ENCODE measurements at places on chromosomes 3 and 15.
A peak's percentile ranks its signal among the peaks of the same experiment; 100 is the strongest.

GRCh38 chr15:41971089-41971894, 1.1 kb downstream of the EHD4 start:
- peak; percentile 82 for DNase-seq

DNA sequence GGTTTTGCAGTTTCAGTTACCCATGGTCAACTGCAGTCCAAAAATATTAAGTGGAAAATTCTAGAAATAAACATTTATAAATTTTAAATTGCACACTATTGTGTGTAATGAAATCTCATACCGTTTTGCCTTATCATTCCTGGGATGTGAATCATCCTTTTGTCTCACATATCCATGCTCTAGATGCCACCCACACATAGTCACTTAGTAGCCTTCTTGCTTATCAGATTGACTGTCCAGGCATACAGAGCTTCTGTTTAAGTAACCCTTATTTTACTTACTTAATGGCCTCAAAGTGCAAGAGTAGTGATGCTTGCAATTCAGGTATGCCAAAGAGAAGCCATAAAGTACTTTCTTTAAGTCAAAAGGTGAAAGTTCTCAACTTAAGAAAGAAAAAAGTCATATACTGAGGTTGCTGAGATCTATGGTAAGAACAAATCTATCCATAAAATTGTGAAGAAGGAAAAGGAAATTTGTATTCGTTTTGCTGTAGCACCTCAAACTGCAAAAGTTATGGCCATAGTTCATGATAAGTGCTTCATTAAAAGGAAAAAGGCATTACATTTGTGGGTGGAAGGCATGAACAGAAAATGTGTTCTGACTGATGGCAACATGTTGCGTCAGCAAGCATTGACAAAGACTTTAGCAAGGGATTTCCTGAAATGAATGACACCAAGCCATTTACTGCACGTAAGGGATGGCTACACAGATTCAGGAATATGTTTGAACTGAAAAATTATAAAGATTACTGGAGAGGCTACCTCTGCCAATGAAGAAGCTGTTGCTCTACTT, 43.8 kb downstream of the SPATA16 start:
- no peak for DNase-seq

- DNase-seq = no peak
These were observed 6.5 kb downstream of the CPEB1 start for GRCh38 chr15:82640672-82641071.

- DNase-seq = no peak
These were observed 848.0 kb upstream of the CADM2 start for GRCh38 chr3:84110787-84111186.

DNA sequence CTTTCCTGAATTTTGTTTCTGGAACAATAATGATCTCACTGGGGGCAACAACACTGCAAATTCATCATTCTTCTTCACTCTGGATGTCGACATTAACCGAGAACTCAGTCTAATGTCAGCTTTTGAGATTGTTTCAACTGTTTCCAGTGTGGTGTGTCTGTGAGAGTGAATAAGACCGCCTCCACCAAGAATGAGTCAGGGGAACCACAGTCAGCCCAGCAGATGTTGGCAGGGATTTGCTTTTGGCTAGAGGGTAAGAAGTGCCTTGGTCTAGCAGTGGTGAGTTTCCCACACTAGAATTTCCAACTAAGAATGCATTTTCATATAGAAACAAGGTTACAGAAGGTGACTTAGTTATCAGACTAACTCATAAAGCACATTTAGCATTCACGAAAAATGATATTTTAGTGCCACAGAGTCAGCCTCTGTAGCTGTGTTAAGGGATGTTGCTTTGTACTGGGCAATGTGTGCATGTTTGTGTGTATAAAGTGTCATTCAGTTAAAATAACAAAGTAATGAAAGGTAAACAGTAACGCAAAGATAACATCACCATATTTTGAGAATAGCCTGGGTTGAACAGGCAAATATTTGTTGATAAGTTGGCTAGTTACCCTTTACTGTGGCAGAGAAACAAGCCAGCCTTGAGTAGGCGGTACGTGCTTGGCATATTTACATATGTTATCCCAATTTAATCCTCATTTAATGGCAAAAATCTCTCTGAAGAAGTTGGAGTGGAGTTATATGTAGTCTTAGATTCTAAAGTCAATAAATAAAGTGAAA, 33.8 kb downstream of the DRD3 start:
- DNase-seq = no peak

- no peak for DNase-seq
These were observed 164.3 kb downstream of the FNDC3B start for GRCh38 chr3:172203522-172204258.

- no peak for DNase-seq
These were observed 87.5 kb upstream of the TGFBR2 start for GRCh38 chr3:30518872-30519271.

GRCh38 chr15:54026891-54027290, 48.6 kb downstream of the UNC13C start:
- DNase-seq = no peak

GRCh38 chr15:63391669-63392360, 10.2 kb upstream of the CA12 start:
- DNase-seq = no peak

DNA sequence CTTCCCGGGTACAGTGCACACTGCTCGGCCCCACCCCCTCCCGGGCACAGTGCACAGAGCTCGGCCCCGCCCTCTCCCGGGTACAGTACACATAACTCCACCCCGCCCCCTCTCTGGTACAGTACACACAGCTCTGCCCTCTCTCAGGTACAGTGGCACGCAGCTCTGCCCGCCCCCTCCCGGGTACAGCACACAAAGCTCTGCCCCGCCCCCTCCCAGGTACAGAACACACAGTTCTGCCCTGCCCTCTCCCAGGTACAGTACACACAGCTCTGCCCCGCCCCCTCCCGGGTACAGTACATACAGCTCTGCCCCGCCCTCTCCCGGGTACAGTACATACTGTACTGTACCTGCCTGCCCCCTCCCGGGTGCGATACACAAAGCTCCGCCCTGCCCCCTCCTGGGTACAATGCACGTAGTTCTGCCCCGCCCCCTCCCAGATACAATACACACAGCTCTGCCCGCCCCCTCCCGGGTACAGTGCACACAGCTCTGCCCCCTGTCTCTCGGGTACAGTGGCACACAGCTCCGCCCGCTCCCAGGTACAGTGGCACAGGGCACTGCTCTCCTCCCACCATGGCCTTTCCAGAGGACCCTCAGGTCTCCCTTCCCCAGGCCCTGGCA, 16.4 kb upstream of the PRR20G start:
- DNase-seq = no peak

Data from GM10248 (cell line).